ENCODE measurements at places on chromosomes 11 and 22. TPM values are rescaled to one million over a fixed set of nuclear protein-coding genes. Genes with fewer than 3 reads are reported as not detected.

TMPRSS4 gene
- 1.6 TPM for total RNA-seq

RIC3 gene
- total RNA-seq: 118 TPM

OR8G5 gene
- not detected for total RNA-seq

SF3A1 gene
- 112 TPM for total RNA-seq

NAT10 gene
- 59.8 TPM for total RNA-seq

ANO5 gene
- 0.40 TPM for total RNA-seq

PDE2A gene
- total RNA-seq: 49.9 TPM

IL17RA gene
- 22.2 TPM for total RNA-seq

FERMT3 gene
- total RNA-seq: 11.5 TPM

INS gene
- total RNA-seq: not detected

DDTL gene
- 2.0 TPM for total RNA-seq

SAA4 gene
- total RNA-seq: not detected

LIF gene
- 7.3 TPM for total RNA-seq

MYEOV gene
- 9.9 TPM for total RNA-seq

WT1 gene
- not detected for total RNA-seq

ADM gene
- total RNA-seq: 64.6 TPM

KRTAP5-10 gene
- 1.1 TPM for total RNA-seq

TBRG1 gene
- total RNA-seq: 25.9 TPM

CASP4 gene
- 127 TPM for total RNA-seq

POU2AF3 gene
- not detected for total RNA-seq

SLC22A25 gene
- total RNA-seq: not detected

ADAMTS8 gene
- 0.72 TPM for total RNA-seq

KRTAP5-9 gene
- total RNA-seq: 1.4 TPM

ANO1 gene
- 113 TPM for total RNA-seq

MN1 gene
- total RNA-seq: 2.4 TPM

NXPE1 gene
- not detected for total RNA-seq

LRFN4 gene
- total RNA-seq: 8.3 TPM

CRYBB1 gene
- not detected for total RNA-seq

C11orf52 gene
- total RNA-seq: 9.6 TPM

MYO18B gene
- total RNA-seq: 3.2 TPM

PRG3 gene
- total RNA-seq: not detected

LSP1 gene
- total RNA-seq: 119 TPM

SSH3 gene
- total RNA-seq: 49.4 TPM

FAM118A gene
- 65.8 TPM for total RNA-seq

CDC45 gene
- 3.3 TPM for total RNA-seq

CSNK2A3 gene
- 6.8 TPM for total RNA-seq

HBG1 gene
- total RNA-seq: not detected

MIAT gene
- 1.3 TPM for total RNA-seq

AIFM3 gene
- total RNA-seq: 0.72 TPM

OR5P2 gene
- total RNA-seq: 1.8 TPM

GAL gene
- 29.9 TPM for total RNA-seq

Data from suprapubic skin (tissue), 4 donors.